Activated T-cell treated with anti-CD3 and anti-CD28 coated beads, Interleukin-2, amount 50 U/mL, for 72 hours (primary cell): ENCODE measurements at places on chromosomes 7 and 10. TPM values are rescaled to one million over a fixed set of nuclear protein-coding genes. Genes with fewer than 3 reads are reported as not detected.

The EN2 gene
- total RNA-seq, result not detected

DNA sequence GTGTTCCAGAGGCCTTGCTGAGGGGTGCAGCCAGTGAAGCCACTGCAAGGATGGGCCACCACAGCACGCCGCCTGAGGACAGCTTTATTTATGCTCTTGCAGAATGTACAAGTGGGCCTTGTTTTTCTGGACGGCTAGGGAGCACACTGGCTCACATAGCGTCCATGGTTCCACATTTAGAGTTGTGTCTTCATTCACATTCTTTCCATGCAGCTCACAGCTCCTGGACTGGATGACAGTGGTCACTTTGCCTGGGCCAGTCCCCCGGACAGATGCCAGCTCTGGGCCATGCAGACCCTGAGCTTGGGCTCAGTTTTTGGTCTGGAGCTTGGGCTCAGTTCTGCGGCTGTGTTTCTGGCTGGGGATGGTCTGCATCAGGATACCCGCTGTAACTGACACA, 2.6 kb upstream of the C10orf71 start:
- DNase-seq, result no peak

- DNase-seq, result no peak
These were observed 271.8 kb upstream of the NRG3 start for GRCh38 chr10:81603106-81603620.

- DNase-seq, result no peak
These were observed 23.9 kb downstream of the UNC5B start for GRCh38 chr10:71236286-71236685.
